ENCODE measurements at places on chromosomes 2 and 18.

DNA sequence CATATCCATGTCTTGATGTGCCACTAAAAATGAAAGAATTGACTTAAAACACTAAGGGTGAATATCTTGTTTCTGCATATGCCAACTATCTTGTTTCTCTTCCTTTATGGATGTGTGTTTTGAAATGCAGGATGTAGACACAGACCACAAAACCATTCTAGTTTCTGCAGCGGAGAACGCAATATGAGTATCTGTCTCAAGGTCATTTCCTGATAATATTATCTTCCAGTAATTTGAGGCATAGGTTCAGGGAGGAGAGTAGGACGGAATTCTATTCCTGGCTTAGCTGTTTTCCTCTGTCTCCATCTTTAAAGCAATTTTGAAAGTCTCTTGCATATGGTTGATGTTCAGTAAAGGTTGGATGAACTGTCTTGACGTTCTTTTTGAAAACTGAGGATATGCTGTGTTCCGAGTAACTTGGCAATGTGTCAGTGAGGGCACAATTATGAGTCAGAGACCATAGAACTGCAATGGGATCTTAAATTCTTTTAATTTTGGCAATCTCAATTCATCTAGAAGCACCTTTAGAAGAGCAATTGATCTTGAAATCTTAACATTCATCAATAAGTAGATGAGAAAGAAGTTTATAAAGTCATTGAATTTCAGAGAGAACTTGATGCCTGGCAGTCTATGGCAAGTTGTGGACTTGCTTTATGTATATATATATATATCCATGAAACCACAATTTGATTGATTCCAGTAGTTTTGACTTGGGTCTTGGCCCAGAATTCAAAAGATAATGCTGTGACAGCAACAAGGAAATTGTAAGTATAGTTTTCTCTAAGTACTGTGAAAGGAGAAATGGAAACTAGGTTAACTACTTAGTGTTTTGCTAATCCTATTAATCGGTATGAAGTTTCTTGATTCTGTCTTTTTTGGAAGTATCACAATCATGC lies 24.8 kb downstream of the RAB27B start:
- DNase-seq, result no peak

DNA sequence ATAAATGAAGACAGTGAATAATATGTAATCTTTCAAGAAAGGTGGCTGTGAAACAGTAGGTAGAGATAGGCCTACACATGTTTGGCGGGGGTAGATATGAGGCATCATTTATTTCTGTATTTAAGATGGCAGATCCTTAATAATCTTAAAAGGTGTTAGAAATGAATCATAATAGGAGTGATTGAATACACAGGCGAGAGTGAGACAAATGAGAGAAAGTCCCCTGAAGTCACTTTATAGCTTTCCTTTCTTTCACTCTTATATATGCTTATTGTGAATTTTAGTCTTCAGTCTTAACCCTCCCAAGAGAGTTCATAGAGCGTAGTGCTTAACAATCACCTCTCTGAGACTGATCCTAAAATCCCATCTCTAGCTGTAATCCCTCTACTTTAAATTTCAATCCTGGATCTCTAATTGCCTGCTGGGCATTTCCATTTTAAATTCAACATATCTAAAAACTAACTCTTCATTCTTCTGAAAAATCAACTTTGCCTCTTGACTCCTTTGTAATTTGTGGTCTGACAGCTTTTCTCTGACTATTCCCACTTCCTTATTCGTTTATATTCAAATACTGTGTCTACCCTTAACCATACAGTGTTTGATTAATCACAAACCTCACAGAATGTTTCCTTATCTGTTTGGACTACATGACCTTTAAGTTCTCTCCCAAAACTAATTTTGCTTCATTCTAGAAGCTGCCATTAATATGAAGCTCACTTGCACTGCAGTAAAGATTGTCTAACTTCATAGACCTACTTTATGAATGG lies 463.7 kb upstream of the FSIP2 start:
- DNase-seq, result no peak

GRCh38 chr18:12857215-12857905 lies 26.7 kb downstream of the PTPN2 start:
- no peak for DNase-seq

DNA sequence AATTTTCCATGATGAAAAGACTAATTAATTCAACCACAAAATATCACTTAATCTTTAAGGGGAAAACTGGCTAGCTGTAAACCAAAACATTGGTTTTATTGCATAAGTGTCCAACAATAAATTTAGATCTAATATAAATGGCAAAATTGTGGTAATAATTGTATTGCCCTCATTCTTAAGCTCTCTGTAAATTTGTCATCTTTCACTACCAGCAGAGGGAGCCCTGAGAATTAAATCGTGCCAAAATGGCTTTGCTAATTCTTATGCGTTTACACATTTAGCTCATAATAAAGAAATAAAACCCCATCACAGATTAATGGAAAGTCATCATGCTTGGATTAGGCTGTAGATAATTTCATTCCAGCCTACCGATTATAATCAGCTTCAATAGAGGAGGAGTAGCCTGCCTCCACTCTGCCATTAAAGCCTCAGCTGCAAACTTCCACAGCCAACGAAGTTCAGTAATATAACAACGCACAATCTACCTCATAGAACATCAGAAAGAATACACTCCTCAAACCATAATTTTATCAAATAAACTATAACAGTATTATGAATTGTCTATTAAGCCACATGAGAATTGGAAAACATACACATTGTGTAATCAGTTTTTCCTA lies 70.0 kb upstream of the ATP5MC3 start:
- DNase-seq, result peak; percentile 15

- no peak for DNase-seq
Observed at GRCh38 chr18:78238404-78239089, 741.1 kb upstream of the SALL3 start.

GRCh38 chr18:36325846-36326245 lies 28.3 kb downstream of the FHOD3 start:
- no peak for DNase-seq

DNA sequence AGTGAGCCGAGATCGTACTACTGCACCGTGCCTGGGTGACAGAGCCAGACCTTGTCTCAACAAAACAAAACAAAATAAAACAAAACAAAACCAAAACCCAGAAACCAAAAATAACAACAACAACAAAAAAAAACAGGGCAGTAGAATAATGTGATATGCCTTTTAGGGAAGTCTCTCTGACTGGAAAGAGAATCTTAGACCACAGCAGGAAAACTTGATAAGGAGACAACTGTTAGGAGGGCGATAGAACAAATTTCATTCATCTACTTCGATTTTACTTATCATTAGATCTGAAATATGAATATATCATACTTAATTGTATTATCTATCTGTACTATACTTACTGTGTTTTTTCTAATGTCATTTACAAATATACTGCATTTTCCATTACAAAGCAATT lies 109.0 kb upstream of the CNTNAP5 start:
- DNase-seq, result no peak
